ENCODE measurements at places on chromosomes 1 and 21.

GRCh38 chr1:9389968-9390367 lies 97.3 kb downstream of the SPSB1 start:
- no peak for DNase-seq

GRCh38 chr21:44370027-44370735 lies 16.8 kb downstream of the TRPM2 start:
- DNase-seq: no peak

GRCh38 chr1:50853325-50853724 lies 106.7 kb downstream of the FAF1 start:
- no peak for DNase-seq

GRCh38 chr1:40706626-40707025 lies 15.1 kb downstream of the NFYC start:
- no peak for DNase-seq

DNA sequence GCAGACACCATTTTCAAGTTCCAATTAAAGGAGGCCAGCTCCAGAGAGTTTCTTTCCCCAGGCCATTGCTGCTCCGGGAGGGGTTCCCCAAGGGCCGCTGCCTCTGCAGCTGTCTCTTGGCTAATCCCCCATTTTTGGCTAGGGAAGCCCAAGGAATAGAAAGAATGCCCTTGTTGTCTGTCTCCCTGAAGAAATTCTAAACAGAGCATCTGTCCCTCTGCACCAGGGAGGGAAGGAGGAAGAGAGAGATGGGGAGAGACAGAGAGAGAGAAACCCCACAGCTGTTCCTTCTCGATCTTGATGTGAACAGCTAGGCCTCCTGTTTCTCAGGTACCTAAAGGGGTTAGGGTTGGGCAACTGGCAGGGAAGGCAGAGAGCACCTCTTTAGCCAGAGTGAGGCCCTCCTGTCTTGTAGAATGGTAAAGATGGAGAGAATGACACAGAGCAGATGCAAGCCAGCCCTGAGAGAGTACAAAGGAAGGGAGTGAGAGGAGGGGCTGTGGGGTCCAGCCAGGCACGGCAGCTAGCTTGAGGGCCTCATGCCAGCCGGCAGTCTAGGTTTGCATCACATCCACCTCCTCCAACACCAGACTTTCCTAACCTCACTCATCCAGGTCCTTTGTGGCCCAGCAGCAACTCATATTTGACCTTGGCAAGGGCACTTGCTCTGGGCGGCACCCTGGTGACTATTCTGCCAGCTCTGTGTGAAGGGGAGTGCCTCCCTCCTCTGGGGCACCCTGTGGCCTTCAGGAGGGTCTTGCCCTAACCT lies 13.1 kb downstream of the OPTC start:
- DNase-seq: no peak

GRCh38 chr1:34587761-34588160 lies 167.1 kb upstream of the GJB5 start:
- DNase-seq: no peak

GRCh38 chr21:35145626-35146233 lies 96.6 kb upstream of the RUNX1 start:
- DNase-seq: no peak

GRCh38 chr1:108584428-108584856 lies 24.5 kb downstream of the EEIG2 start:
- no peak for DNase-seq

- no peak for DNase-seq
Observed at GRCh38 chr1:39789571-39790110, 976 bp upstream of the BMP8B start.

DNA sequence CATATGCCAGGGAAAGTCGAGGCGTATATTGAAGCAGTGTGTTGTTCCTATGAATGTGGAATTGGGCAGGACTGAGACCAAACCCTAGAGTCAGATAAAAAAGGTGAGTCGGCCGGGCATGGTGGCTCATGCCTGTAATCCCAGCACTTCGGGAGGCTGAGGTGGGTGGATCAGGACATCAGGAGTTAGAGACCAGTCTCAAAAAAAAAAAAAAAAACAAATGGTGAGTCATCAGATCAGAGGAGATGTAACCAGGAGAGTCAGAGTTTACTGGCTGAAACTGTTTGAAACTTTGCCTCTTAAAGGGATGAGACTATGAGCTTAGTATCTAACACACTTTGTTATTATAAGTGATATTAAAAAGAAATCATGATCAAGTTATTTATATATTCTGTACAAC lies 26.4 kb upstream of the SYCP1 start:
- no peak for DNase-seq

- no peak for DNase-seq
Observed at GRCh38 chr1:83970114-83970513, 28.8 kb downstream of the TTLL7 start.

- DNase-seq: no peak
Observed at GRCh38 chr1:6183520-6183989, 3.4 kb upstream of the CHD5 start.

GRCh38 chr1:244084763-244085162 lies 33.7 kb downstream of the ZBTB18 start:
- peak; percentile 18 for DNase-seq

DNA sequence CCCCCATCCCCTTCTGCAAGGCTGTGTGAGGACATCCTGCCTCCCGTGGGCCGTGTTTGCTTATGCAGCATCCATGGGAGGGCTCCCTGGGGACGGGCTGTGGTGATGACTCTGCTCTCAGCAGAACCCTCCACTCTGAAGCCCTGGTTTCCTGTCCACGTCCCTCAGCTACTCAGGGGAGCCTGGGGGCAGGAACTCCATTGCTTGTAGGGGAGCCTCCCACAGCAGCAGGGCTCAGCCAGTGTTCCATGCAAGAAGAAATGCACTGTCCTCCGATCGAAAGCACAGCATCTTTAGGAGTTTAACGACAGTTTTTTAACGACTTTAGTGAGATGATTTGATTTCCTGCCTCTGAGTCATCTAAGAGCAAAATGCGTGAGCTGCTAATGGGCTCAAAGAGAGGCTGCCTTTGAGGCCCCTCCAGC lies 8.3 kb upstream of the KCNAB2 start:
- no peak for DNase-seq

DNA sequence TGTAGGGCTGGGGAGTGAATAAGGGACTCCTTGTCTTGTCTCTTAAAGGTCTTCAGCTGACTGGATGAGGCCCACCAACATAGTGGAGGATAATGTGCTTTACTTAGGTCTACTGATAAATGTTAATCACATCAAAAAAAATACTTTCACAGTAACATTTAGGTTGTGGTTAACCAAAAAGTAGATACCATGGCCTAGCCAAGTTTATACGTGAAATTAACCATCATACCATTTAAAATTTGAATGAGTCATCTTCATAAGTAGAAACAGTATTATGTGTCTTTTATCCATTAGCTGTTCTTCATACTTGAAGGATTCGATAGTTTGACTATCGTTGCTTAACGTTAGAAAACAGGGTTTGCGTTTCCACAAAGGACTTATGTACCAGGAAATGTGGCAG lies 80.9 kb downstream of the MTR start:
- DNase-seq: no peak

GRCh38 chr1:209542585-209542984 lies 40.9 kb upstream of the CAMK1G start:
- DNase-seq: no peak

DNA sequence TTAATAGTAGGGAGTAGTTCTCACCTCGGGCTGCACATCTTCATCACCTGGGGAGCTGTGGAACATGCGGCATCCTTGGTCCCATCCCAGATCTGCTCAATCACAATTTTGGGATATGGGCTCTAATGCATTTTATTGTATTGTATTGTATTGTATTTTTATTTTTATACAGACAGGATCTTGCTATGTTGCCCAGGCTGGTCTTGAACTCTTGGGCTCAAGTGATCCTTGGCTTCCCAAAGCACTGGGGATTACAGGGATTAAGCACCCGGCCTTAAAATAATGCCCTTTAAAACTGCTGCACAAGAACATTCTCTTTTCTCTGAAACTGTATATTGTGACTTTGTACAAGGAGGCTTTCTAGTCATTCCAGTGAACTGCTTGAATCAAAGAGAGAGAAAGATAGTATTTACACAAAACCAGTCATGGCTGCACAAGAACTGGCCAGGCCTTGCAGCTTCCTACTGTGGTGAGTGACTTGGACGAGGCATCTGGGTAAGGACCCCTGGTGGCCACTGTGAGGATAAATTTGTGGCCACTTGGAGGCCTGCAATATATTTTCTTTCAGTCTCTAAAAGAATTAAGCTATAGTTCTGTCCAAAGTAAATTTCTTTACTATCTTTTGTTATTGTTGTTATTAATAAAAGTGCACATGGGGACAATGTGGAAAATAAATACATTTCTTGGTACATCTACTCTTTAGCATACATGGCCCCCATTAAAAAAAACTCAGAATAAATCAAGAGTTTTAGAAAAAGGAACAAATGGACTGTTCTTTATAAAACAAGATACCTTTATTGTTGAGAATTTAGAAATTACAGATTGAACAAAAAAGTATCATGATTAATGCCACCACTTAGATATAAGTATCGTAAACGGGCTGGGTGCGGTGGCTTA lies 48.0 kb downstream of the TBCE start:
- DNase-seq: peak; percentile 54
